ENCODE measurements at places on chromosomes 2 and 18. TPM values are rescaled to one million over a fixed set of nuclear protein-coding genes. Genes with fewer than 3 reads are reported as not detected.

DNA sequence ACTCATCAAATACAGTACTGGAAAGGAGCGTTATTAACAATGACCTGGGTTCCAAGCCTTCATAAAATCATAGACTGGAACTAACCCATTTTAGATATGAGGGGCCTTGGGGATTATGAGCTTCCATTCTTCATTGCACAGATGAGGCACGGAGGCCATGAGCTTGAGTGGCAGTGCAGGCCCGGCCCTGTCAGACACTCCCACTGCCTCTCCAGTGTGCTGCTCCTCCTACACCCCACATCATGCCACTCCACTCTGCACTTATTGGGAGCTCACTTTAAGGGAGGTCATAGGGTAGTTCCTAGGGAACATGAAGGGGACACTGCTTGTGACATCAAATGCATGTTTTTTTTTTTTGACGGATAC, 77.9 kb downstream of the TSN start:
- DNase-seq, result no peak

Gene SERPINB11
- not detected for total RNA-seq

DNA sequence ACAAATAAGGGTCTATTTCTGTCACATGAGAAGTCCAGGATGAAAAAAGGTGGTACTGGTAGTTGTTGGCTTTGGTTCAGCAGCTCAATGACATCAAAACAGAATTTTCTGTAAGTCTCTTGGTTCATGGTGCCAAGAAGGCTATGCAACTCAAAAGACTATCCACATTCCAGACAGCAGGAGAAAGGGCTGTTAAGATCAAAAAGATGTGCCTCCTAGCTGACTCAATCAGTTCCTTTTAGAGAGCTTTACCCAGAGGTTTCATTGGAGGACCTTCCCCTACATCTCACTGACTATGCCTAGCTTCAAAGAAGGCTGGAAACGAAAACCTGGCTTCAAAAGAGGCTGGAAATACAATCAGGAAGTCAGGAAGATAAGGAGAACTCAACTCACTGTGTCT, 98.0 kb downstream of the DYM start:
- no peak for DNase-seq

DNA sequence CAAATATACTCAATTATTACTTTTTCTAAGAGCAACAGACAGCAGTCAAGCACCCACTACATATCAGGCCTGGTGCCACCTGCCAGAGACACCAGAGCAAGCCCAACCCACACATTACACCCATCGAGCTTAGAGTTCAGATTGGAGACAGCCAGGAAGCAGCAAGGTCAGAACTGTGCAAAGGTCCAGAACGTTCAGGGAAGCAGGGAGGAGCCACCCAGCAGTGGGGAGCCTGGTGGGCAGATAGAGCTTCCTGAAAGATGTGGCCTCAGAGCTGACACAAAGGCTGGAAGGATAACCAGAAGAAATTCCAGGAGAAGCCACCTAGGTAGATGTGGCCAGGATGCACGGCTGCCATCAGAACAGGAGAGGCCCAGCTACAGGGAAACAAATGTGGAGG, 440.5 kb upstream of the ID2 start:
- no peak for DNase-seq

Gene LIMS2
- total RNA-seq, result 101 TPM

Gene PDE11A
- 0.82 TPM for total RNA-seq

- DNase-seq, result no peak
Measured at GRCh38 chr2:106277426-106277825, 83.3 kb upstream of the UXS1 start.

Gene PUM2
- total RNA-seq, result 94.3 TPM

- DNase-seq, result no peak
Measured at GRCh38 chr2:39730685-39731302, 48.3 kb downstream of the THUMPD2 start.

DNA sequence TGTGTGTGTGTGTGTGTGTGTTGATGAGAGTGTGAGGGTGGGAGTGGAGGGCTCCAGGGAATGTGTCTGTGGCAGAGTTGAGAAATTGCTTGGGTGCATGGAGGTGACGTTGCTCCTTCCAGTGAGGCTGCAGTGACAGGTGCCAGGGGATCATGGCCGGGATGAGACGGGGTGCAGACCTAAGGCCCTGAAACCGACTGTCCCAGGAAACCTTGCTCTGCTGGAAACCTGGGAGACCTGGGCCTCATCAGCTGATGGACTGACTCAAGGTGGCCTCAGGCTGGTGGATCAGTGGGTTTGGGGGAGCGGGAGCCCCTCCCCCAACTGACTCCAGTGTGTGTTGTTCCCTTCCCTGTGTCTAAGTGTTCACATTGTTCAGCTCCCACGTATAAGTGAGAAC, 56.6 kb downstream of the INHBB start:
- peak; percentile 3 for DNase-seq

Gene IL1F10
- not detected for total RNA-seq

Gene SP3
- total RNA-seq, result 86.2 TPM

DNA sequence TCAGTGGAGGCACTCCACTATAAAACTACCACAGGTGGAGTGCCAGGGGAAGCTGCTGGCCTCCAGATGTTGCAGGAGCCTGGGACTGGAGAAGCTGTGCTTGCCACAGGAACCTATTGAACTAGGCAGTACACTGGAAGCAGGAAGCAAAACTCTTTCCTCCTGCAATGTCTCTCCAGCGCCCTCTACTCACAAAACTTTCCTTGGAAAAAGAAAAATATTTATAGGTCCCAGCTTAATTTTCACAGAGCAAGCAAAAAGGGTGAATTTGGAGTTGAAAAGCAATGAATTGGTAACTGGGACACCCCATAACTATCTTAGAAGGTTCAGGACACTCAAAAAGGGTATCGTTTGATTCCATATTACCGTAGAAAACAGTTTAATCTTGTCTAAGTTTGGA, 33.2 kb upstream of the REEP1 start:
- DNase-seq, result no peak

Gene FLACC1
- 3.7 TPM for total RNA-seq

- DNase-seq, result no peak
Measured at GRCh38 chr2:217662984-217663602, 339.7 kb downstream of the TNS1 start.

Gene CAPN13
- 9.2 TPM for total RNA-seq

GRCh38 chr18:9906481-9906880, 7.3 kb upstream of the VAPA start:
- DNase-seq, result no peak

Gene KATNAL2
- 6.9 TPM for total RNA-seq

- DNase-seq, result no peak
Measured at GRCh38 chr2:19748073-19748375, 153.8 kb downstream of the TTC32 start.

Gene SLC19A3
- total RNA-seq, result 4.4 TPM

GRCh38 chr2:233105930-233106329, 45.8 kb downstream of the INPP5D start:
- no peak for DNase-seq

DNA sequence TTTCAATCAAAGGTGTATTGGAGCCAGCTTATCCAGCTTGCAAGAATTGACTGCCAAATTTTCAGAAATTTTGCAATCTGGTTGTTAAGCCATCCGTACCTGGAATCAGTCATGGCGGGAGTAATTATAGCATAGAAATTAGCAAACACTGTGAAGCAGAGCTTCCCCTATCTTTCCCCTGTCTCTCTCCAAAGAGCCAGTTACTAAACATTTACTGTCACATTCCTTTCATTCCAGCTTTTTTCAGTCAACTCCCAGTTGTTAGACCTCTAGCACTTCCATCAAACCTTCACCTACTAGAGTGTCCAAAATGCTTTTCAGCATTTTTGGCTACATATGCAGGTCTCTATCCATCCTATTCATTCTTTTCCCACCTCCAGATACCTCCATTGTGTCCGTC, 137.4 kb downstream of the MC4R start:
- DNase-seq, result no peak

- no peak for DNase-seq
Measured at GRCh38 chr2:239163688-239164334, 237.0 kb downstream of the HDAC4 start.

Gene ERFE
- 61.4 TPM for total RNA-seq

DNA sequence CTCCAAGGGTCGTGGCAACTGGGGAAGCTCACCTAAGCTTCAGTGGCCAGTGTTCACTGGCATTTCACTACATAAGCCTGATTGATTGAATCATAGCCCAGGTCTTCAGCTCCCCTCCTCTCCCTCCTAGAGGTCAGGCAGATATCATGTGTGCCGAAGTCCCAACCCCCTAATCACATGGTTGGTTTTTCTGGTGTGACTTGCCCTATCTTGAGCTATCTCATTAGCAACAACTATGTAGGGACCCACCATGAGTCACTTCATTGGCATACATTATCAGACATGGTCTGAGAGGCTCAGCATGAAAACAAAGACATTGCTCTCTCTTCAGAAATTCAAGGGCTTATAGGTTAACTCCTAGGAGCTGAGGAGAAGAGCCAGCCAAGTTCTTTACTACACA, 76.8 kb downstream of the LYPD1 start:
- no peak for DNase-seq

DNA sequence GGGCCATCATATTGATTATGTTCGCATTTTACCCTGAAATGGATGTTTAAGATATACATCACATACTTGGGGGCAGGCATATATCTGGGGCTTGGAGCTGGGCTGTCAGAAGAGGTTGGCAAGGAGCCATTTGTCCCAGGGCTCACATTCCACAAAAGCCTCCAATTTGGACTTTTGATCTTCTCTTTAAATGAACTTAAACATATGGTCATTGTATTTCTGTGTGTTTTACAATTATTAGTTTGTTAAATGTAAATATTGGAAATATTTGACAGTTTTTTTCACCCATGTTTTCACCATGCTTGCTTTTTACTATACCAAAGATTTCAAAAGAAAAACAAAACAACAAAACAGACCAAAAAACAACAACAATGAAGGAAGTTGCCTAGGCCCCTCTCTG, 165.8 kb upstream of the MEIS1 start:
- no peak for DNase-seq

DNA sequence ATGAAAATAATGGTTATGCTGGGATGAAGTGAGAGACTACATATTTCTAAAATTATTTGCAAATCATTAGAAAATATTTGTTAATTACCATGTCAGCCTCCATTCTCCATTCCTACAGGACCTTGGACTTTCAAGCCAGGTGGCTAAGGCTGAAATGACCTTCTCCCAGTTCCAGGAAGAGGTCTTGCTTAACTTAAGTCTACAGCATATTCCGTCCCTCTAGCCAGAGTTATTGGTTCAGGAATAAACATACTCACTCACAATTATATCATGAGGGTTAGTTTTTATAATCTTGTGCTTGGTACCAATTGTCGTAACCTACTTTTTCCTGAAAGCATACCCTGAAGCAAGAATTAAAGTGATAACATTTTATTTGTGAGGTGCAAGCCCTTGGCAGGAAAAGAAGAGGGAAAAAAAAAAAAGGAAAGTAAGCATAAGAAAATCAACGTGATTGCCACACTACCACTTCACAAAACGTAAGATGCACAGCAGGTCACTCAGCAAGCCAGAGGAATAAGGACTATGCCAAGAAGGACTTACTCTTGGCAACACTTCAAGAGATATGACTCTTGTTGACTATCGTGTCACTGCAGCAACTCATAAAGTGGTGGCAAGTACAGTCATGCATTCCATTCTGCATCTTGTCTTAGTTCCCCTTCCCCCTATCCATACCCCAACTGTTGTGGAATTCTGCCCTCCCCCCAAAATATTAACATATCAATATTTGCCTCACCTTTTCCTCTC, 479.1 kb downstream of the MBD2 start:
- no peak for DNase-seq

Gene CPLX4
- total RNA-seq, result not detected

DNA sequence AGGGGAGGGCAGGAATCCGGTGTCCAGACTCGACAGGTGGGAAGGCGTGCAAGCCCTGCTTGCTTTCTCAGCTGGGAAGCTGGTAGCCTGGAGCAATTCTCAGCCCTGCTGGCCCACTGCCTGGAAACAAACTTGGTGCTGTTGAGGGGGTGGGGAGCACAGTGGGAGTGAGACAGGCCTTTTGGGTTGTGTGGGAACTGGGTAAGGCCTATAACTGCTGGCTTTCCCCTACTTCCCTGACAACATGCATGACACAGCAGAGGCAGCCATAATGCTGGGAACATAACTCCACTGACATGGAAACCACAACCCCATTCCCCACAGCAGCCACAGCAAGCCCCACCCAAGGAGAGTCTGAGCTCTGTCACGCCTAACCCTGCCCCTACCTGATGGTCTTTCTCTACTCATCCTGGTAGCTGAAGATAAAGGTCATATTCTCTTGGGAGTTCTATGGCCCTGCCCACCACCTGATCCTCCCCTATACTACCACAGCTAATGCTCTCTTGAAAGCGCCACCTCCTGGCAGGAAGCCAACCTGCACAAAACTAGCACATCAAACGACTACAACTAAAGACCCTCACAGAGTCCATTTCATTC, 122.9 kb upstream of the ACVR1C start:
- no peak for DNase-seq

DNA sequence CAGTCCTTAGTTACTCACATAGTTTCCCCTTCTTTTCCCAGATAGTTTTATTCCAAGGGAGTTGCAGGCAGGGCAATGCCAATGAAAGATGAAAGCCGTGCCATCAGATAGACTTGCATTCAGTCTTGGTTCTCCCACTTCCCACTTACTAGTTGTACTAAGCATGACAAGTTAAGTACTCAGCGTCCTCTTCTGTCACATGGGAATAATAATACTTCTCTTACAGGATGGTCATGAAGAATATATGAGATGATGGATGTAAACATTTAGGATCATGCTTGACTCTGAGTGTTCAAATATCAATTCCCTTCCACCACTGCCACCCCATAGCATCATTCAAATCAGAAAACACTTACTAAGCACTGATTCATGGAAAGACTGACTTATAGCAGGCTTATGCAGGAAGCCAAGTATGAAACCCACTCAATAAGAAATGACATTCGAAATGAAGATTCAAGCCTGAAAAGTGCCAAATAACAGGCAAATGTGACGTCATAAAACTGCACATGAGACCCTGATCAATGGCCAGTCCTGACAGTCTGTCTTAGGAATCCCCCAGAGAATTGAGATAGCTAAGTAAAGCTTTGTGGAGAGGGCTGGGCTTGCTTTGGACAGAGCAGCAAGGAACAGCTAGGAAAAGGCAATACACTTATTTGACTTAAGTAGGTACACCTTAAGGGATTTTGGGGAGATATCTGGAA, 11.1 kb upstream of the EVA1A start:
- no peak for DNase-seq

- peak; percentile 46 for DNase-seq
Measured at GRCh38 chr2:239946864-239947728, 78.0 kb downstream of the NDUFA10 start.

All from kidney (tissue), 22 donors.